ENCODE measurements at places on chromosomes 4 and X.

DNA sequence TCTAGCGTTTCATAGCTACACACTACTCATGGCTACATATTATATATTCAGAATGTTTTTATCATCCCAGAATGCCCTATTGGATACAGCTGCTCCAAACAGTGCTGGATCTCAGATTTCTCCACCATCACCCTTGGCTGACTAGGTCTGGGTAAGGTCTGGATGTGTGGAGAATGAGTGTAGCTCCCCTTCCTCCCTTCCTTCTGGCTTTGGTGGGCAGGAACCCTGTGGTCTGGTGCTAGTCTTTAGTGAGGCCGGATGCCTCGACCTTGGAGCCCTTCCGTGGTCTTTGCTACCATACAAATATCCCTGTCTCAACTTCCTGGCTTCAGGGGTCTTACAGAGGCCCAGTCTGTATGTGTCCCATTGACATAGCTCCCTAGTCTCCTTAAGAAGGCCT, 52.1 kb upstream of the KDR start:
- no peak for DNase-seq

DNA sequence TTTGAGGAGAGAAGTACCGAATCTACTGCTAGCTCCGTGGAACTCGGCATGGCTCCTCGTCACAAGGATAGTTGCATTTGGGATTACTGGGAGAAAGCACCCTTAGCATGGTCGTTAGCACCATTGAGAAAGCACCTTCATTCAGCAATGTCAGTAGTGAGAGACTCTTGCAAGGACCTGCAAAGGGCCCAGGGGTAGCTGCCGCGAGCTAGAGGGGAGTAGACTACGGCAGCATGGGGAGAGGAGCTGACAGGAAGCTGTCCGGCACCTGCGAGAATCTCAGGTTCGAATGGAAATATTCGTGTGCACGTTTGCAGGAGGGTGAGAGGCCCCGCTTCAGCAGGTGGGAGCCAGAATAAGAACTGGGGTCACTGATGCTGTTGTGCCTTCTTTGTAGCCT, 20.2 kb downstream of the TLR10 start:
- DNase-seq, result no peak

- no peak for DNase-seq
These were observed 89.3 kb upstream of the UGT8 start for GRCh38 chr4:114509340-114509739.

GRCh38 chrX:44101281-44101680, 128.1 kb upstream of the NDP start:
- DNase-seq, result no peak

DNA sequence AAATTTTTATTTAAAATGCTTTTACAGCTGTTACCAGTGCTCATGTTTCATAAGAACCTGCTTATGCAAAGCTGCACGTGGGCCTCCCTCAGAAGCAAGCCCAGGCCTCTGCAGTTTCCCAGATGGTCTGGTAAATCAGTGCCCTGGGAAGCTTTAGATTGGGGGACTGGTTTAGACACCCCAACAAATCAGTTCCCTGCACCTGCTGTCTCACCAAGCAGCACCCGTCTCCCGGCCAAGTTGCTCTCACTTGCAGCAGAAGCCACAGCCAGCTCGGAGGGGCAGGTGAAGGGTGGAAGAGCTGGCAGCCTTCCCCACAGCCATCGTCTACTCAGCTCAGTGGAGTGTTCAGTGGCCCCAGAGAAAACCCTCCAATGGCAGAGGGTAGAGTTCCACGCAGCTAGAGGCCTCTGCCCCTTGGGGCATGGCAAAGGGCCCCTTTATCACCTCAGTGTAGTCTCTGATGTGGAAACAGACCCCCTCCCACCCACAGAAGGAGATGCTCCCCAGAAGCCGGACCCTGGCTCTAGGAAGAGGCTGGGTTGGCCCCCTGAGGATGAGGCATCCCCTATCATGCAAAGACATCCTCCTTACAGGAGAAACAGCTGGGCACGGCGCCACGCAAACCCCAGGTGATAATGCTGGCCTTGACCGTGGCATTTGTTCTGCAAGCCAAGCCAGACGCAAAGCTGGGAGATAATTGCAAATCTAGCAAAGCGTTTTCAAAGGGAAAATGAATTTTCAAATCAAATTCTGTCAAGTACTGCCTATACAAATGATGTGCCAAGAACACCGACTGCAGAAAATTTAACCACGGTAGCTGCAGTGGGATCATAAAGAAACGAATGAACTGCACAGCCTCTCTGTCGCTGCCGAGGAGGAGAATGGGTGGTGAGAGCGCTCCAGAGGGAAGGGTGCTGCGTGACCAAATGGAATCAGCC, 51.9 kb downstream of the ZFYVE28 start:
- no peak for DNase-seq

GRCh38 chr4:26410385-26411293, 79.6 kb downstream of the CCKAR start:
- DNase-seq, result peak; percentile 6

DNA sequence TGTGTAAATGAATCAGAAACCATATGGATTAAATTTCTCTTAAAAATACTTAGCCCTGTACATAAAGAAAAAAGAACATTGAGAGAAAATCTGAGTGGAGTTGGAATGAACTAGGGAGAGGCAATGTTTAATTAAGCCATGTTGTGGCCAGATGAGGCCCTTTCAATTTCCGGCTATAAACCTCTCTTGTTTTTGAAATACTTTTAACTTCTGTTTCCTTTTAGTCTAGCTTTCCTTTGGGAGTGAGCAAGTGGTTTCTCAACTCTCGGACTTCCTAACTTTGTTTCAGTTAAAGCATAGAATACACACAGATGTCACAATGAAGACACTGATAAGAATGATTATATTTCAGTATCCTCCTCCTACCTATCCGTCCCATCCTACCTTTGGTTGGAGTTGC, 197.2 kb downstream of the ARHGAP24 start:
- no peak for DNase-seq

- DNase-seq, result no peak
These were observed 4.1 kb upstream of the PDGFC start for GRCh38 chr4:156975686-156976085.

DNA sequence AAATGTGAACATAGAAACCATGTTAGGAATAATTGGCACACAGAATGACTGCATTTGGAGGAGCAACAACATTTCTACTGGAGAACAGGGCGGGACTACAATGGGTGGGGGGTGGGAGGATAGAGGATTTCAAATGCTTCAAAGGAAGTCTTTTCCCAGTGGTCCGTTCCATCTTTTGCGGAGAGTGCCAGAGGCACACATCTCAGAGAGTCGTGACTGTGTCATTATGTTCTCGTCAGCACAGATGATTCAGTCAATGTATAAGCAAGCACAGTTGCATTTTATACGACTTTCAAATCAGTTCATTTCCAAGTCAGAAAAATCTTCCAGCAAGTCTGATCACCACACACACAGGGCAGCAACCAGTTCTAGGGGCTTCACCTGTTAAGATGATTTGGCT, 22.7 kb upstream of the GPR50 start:
- no peak for DNase-seq

- DNase-seq, result no peak
These were observed 34.0 kb downstream of the STARD8 start for GRCh38 chrX:68681443-68681941.

- DNase-seq, result no peak
These were observed 287.9 kb downstream of the CXXC4 start for GRCh38 chr4:104206784-104207183.

DNA sequence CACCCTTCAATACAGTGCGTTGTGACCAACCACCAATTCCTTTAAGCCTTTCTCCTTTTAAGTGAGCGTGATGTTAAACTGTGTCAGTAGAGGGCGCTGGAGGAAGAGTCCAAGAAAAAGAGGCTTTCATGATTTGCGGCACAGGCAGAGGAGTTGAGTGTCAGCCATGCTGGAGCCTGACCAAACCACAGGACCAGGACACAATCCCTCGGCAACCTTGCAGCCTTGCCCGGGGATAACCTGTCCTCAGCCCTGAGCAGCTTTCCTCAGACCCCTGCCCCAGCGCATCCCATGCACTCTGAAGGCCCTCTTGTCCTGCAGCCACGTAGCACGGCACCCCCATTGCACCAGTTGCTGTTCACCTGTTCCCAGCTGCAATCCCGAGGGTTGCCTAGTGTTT, 53.5 kb upstream of the SMIM31 start:
- DNase-seq, result no peak

DNA sequence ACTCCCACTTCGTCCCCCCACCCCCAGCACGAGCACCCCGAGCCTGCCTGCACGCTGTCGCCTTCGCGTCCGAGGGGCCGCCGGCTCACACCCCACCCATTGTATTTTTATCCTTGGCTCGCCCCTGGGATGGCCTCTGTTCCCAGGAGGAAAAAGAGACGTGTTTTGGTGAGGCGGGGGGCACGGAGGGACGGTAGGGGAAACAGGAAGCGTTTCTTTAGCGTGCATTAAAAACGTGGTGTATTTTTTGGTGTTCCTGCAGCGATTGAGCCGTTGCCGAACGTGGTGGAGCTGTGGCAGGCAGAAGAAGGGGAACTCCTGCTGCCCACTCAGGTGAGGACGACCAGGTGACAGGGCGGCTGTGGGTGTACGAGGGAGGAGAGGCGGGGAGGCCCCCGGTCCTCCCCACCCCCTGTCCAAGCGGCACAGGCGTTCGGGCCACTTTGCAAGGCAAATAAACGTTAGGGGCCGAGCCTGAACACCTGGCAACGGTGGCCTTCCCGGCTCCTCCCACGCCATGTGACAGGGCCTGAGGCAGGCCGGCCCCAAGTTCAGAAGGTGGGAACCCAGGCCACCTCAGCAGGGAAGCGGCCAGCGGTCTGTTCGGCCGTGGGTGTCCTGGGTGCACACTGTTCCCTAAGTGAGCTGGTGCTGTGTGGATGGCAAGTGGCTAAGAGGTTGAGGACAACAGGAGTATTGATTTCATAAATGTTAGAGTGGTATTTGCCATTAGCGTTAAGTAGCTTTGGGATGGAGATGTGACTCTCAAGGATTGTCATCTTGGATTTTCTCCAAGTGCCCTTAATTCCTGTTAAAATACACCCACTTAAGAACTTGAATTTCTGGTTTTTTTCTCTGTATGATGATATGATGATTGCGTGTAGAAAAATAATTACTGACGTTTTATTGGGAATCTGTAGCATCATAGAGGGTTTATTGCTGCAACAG, 1.1 kb downstream of the TMEM131L start:
- DNase-seq, result no peak

DNA sequence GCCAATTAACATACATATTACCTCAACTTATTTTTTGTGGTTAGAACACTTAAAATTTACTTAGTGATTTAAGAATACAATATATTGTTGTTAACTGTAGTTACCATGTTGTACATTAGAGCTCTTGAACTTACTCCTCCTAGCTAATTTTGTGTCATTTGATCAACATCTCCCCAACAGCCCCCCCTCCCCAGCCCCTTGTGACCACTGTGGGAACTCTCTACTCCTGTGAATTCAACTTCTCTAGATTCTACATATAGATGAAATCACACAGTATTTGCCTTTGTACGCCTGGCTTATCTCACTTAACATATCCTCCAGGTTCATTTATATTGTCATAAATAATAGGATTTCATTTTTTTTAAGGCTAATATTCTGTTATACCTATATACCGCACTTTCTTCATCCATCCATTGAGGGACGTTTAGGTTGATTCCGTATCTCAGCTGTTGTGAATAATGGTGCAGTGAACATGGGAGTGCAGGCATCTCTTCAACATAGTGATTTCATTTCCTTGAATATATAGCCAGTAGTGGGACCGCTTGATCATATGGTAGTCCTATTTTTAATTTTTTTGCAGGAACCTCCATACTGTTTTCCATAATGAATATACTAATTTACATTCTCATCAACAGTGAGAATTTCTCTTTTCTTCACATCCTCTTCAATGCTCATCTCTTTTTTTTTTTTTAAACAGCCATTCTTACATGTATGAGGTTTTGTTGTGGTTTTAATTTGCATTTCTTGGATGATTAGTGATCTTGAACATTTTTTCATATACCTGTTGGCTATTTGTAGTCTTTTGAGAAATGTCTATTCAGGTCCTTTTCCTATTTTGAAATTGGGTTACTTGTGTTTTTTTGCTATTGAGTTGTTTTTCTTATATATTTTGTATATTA, 66.8 kb downstream of the RAPGEF2 start:
- DNase-seq, result no peak

DNA sequence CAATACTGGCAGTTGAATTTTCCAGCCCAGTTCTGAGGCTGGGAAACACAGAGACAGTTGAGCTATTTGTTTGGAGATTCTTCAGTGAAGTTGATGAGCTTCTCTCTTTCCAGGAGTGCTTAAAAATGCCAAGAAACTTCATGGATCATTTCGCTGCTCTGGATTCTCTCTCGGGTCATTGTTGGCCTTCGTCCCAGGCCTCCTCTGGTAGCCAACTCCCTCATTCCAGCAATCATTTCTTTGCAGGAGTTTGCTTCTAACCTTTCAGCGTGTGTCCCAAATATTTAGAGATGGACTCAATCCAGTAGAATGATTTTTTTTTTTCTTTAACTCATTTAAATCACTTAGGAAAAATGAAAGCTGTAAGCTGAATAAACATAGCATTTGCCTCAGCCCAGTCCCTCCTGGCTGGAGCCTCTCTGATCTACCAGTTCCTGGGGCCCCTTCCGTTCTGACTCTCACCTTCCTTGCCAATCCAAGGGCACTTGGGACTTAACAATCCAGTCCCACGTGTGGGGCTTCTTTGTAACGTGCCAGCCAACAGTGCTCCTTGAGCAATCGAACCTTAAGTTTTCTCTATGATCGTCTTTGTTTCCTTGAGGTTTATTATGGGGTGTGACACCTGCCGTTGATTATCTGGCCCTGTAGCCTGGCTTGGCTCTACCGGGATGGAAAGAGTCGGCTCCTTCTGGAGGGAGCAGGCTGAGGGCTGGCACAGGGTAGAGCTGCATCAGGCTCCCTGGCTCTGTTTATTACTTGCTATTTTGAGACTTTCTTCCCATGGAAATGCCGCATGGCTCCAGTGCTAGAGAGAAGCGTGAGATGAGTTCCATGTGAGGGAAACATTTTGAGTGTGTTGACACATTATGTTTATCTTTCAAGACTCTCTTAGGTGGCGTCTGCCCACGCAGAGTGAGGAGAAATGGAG, 80.4 kb upstream of the GPC4 start:
- DNase-seq, result no peak

DNA sequence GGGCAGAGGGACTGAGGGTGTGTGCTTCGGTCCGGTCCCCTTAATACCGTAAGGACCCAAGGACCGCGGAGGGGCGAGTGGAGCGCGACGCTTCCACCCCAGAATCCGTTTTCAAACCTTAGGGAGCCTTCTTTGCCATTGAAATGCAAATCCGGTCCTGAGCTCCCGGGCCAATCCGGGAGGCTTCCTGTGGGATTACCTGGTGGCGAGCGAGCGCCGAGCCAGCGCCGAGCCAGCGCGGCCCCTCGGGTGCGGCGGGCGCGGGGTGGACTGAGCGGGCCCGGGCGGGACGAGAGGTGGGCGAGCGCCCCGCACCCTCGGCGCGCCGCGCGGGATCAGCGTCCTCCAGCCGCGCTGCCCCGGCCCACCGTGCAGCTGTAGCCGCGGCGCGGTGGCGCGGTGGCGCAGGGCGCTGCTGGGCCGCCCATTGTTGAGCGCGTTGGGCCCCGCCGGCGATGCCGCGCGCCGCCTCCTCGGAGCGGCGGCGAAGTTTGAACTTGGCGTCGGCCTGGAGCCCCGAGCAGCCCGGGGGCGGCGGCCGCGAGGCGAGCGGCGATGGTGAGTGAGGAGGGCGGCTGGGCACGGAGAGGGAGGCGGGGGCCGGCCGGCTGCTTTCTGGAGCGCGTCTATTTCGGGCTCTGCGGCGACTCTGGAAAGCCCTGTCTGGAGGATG, 208.7 kb downstream of the SOWAHB start:
- no peak for DNase-seq
